ENCODE measurements at places on chromosomes 4 and X.

DNA sequence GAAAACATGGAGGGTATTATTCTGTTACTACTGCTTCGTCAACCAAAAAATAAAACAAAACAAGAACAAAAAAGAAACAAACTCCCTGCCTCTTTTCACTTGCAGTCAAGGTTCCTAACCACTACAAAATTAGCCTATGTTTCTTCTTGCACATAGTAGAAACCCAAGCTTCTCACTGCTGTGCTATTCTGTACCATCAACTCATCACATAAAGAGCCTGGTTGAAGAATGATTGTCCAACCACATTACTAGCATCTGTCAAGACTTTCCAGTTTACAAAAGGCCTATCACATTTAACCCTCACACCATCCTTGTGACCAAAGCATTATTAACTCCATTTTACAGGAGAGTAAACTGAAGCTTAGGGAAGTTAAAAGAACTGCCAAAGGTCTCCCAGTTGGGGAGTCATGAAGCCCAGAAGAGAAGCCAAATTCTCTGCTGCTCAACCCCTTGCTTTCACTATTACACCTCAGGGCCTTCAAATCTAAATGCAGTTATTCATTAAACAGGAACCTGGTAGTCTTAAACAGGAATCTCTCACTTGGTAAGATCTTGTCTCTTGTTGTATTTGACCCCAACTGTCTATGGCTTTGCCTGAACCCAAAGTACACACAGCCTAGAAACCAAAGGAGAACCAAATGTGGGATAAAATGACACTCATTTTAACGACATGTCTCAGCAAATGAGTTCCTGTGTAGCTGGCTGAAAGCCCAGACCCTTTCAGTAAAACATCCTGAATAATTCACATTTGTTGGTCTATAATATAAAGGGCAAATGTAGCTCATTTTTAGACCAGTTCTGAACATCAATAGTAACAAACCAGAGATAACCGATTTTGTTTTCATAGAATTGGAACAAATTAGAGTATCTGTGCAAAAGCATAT lies 8.6 kb downstream of the F9 start:
- DNase-seq, result no peak

DNA sequence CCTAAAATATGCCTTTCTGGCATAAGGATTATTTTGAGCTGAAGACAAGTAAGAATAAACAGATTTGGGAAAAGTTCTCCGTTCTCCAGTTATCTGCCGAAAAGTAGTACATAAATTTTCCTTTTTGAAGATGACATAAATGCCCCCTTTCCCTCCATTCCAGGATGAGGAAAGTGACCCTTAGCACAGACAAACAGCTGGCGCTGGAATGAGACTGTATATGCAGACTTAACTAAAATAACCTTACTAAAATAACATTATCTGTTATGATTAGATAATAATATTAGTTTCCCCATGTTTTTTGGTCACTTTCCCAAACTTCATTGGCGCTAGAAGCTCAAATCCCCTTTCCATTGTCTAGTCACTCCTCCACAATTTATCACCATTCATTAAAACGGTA lies 21.5 kb downstream of the PDGFC start:
- DNase-seq, result no peak

- DNase-seq, result no peak
Observed at GRCh38 chr4:13766761-13767540, 139.4 kb upstream of the BOD1L1 start.

GRCh38 chrX:120334151-120334550 lies 22.9 kb upstream of the TMEM255A start:
- DNase-seq, result peak; percentile 19

DNA sequence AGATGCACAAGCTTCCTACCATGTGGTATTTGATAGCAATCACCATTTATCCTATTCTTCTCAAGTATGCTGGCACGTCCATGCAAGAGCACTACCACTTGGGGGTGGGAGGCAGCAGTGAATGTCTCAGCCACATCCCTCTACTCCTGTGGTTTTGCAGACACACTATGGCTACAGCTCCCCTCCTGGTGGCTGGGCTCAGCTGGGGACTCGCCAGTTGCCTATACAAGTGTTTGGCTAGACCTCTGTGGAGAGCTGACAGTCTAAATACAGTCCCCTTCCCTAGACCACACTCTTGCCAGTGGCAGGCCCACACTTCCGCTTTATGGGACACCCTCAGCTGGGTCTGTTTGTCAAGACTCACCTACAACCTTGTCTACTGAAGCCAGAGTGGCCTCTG lies 53.2 kb downstream of the ADGRA3 start:
- no peak for DNase-seq

GRCh38 chr4:118036336-118036735 lies 2.0 kb downstream of the NDST3 start:
- no peak for DNase-seq

GRCh38 chrX:106168107-106168506 lies at the start of gene PWWP3B:
Gene PWWP3B (plus strand): TSS chrX:106168305. CDS start chrX:106205433, 37,128 bp downstream.
- DNase-seq, result no peak

DNA sequence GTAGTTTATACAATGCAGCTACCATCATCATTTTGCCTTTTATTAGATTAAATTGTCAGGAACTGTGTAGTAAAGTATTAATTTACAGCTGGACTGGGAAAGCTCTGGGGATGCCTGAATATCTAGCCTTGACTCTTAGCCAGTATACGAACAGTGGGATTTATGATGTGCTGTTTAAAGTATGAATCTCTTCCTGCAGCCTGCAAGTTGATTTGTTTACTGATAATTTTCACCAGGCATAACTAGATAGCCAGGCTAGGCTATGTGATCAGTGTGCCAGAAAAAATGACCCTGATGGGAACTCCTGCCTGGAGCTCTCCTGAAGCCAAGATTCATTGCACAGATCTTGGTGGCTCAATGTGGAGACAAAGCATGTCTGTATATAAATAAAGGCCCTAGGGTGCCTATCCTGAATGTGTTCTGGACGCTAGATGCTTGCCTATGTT lies 119.2 kb downstream of the SCLT1 start:
- DNase-seq, result no peak

- no peak for DNase-seq
Observed at GRCh38 chrX:29196501-29196900, 609.3 kb downstream of the IL1RAPL1 start.

GRCh38 chr4:110075083-110075738 lies 123.2 kb downstream of the ELOVL6 start:
- DNase-seq, result no peak

- DNase-seq, result no peak
Observed at GRCh38 chr4:3679851-3680311, 86.3 kb upstream of the ADRA2C start.

DNA sequence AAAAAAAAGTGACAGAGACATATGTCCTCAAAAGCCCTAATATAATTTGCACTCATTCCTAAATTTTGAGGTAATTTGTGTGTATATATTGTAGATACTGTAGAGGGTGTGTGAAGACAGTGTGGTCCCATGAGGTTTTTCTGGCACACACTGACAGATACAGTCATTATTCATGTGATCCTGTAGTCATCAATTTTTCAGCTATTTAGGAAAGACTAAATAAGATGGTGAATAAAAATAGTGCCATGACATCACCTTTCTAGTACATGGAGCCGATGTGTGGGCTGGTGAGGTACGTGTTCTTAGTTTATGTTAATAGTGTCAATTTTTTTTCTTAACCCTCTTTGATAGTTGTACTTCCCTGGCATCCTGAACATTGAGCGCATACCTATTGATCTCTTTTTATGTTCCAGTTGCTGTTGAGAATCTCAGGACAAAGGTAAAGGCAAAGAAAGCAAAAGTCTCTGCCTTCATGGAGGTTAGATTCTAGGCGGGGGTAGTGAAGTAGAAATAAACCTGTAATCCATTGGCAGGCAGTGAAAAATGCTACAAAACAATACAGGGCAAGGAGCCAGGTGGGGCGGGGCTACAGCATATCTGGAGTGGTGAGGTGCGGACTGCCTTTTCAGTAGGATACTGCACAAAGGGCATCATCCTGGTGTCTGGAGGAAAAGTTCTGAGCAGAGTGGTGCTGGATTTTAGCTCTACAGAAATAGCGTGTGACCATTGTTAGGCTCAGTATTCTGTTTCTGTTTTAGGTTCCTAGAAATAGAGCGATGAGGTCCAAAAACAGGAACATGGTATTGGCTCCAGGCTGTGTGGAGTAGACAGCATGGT lies 93.8 kb downstream of the ARHGAP10 start:
- no peak for DNase-seq

DNA sequence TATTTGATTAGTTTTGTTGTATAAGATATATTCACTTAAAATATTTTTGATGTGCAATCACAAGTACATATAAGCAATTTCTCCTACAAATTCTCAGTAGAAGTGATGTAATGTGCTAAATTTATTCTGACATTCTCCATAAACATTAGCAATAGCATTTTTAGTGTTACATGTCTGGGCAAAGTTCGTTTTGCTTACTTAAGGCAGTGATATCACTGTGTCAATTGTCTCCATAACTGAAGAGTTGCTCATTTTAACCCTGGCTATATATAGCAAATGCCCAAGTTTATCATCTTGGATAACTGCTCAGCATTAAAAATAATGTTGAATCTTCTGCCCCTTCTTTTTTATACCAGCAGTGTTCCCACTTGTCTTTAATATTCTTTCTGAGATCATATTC lies 340.0 kb upstream of the NDST4 start:
- no peak for DNase-seq

GRCh38 chr4:16136311-16136710 lies 52.5 kb upstream of the PROM1 start:
- DNase-seq, result no peak

GRCh38 chr4:23584024-23584423 lies 305.8 kb downstream of the PPARGC1A start:
- DNase-seq, result no peak

- DNase-seq, result no peak
Observed at GRCh38 chrX:126164226-126164625, 1.9 kb downstream of the DCAF12L2 start.

DNA sequence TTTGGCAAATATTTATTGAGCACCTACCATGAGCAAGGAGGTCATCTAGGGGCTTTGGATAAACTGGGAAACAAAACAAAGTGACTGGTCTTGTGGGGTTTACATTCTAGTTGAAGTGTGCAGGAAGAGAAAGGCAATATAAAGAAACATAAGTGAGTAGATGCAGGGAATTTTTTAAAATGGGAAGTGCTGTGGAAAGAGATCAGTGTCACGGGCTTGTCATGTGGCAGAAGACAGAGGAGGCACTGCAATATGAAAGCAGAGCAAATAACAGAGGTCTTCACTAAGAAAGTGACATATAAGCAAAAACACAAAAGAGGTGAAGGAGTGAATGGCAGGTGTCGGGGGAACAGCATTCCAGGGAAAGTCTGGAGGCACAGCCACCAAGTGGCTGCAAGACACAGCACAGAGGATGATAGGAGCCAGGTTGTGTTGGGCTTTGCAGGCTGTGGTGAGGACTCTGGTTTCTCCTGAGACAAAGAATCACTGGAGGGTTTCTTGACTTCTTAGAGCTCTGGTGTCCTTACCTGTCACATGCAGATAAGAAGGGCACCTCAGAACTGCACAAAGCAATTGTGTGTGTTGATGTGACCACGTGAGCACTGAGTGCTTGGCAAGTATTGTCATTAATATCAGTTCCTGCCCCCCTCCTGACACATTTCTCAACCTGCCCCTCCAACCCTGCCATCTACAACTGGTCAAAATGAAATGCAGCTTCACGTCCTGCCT lies 143.5 kb downstream of the TSPAN5 start:
- DNase-seq, result no peak

DNA sequence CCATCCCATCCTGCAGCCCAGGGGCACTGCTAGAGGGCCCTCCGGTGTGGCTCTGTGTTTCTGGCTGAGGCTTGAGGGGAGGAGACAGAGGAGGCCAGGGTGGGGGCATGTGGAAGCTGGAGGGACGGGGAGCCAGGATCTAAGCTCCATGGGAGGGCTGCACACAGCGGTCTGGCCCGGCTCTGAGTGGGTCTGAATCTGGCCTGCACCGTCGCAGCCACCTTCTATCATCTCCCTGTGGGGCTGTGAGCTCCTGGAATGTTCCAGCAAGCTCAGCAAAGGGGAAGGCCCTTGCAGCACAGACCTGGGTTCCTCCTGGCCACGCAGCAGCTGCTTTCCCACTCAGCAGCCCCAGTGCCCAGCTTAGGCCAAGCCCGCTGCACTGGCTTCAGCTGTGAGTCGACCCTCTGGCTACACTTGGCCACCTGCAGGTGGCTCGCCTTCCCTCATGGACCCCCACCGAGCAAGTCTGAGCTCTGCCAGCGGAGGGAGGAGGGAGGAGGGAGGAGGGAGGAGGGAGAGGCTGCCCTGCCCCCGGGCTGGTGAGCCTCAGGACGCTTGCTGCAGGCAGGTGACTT lies 5.3 kb downstream of the NKX1-1 start:
- no peak for DNase-seq

DNA sequence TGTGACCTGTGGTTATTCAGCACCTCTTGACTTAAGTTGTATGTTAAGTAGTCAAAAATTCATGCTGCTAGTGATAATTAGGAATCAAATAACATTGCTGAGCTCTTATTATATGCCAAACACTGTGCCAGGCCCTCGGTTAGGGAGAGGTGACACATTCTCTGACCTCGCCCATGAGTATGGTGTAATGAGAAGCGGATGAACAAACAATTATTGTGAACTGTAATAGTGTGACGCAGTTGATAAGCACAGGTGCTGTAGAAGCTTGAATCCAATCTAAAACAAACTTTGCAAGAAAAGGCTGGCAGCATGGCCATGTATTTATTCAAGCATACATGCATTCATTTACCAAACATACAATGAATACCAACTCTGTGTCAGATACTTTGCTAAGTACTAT lies 303.5 kb upstream of the HS3ST1 start:
- no peak for DNase-seq

GRCh38 chr4:141389649-141390048 lies 169.0 kb downstream of the ZNF330 start:
- DNase-seq, result no peak

- DNase-seq, result no peak
Observed at GRCh38 chr4:100188829-100189228, 1.4 kb downstream of the DDIT4L start.

All from CD4-positive, alpha-beta T cell treated with Interleukin-12 subunit alpha and Interleukin-12 subunit beta, for 1 hour (primary cell).